ENCODE measurements at places on chromosomes 13 and 19.

- DNase-seq = no peak
Observed at GRCh38 chr13:33092073-33092987, 76.1 kb downstream of the KL start.

DNA sequence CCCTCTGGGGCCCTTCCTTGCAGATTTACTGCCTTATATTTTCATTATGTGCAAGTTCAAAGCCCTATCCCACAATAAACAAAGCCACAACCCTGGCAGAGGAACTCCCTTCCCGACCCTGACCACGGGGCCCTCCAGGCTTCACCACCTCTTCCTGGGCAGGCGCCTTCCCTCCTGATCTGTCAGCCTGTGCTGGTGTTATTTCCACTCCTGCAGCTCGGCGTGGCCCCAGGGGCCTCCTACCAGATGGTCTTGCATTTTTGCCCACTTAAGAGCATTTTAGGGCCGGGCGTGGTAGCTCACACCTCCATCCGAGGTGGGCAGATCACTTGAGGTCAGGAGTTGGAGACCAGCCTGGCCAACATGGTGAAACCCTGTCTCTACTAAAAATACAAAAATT, 22.8 kb downstream of the SLC15A1 start:
- no peak for DNase-seq

DNA sequence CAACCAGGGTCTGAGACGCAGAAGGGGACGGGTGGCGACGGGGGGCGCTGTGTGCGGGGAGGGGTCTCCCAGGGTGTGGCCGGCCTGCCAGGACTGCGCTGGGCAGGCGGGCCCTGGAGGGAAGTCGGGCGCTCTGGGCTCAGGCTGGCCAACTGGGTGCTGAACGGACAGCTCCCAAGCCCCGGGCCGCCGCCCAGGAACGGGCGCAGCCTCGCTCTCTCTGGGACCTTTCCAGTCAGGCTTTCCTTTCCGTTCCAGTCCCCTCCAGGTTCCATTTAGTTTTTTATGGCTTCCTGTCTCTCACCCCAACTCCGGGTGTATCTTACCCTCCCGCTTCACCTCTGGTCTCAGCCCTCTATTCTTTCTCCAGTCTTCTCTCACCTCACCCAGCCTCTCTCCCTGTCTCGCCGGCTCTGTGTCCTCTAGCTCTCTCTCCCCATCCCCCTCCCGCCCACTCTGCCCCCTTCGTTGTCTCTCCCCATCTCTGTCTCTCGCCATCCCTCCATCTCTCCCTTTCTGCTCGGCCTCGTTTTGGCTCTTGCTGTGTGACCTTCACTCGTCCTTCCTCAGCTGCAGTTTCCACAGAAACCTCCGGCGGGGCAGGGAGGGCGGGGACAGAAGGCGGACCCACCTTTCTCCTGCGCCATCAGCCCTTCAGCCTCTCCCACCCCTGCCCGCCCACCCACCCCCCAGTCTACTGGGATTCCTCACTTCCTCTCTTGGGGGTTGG, 3.3 kb upstream of the ATP1A3 start:
- DNase-seq = no peak

DNA sequence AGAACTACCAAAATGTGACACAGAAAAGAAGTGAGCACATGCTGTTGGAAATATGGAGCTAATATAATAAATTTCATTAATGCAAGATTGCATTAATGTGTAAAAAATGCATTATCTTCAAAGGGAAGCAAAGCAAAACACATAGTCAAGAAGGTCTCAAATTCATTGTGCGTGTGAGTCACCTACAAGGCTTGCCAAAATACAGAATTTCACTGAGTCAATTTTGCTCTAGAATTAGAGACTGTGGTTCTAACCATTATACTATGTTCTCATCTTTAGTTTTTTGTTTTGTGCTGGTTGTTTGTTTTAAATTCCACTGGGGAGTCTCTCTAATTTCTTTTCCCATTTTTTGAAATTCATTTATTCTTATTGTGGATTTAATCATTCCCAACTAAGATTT, 149.8 kb upstream of the SLITRK1 start:
- DNase-seq = no peak

- DNase-seq = no peak
Observed at GRCh38 chr13:40002016-40002415, 346.6 kb downstream of the COG6 start.

DNA sequence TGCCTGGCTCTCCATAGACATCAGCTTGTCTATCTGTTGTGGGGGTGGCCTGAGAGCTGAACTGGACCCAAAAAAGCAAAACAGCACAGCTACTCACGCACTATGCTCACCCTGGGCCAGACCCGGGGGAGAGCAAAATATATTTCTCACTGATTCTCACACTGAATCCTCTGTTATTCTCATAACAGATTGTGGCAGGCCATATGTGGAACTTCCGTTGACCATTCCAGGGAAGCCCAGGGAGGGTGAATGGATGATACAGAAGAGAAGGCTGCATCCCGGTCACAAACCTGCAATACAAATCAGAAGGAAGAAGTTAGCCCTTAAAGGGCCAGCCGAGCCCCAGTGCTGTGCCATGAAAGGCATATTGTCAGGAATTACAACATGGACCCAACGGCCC, 362.5 kb downstream of the ZNF536 start:
- DNase-seq = no peak
